ENCODE measurements at places on chromosomes 4 and X. TPM values are rescaled to one million over a fixed set of nuclear protein-coding genes. Genes with fewer than 3 reads are reported as not detected.

- DNase-seq, result no peak
Measured at GRCh38 chr4:132646186-132646585, 502.9 kb upstream of the PCDH10 start.

- DNase-seq, result no peak
Measured at GRCh38 chrX:12930150-12930549, 23.7 kb downstream of the TLR8 start.

- no peak for DNase-seq
Measured at GRCh38 chrX:19924285-19924684, 36.9 kb upstream of the SH3KBP1 start.

DNA sequence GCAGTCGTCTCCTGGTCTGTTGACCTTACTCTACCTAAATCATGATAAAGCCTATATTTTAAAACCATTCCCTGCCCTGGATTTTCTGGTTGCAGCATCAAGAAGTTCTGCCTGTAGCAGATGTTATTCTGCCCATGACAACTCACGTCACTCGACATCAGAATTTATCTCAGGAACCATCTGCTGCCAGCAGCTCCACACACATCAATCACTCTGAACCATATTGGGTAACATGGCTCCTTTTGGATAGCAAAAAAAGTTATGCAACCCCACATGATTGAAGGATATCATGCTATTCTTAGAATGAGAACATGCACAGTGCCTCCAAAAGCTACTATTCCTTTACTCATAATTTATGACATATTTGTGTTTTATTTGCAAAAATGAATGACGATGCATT lies 341.4 kb downstream of the DHRSX start:
- no peak for DNase-seq

CT45A10 gene
- not detected for total RNA-seq

GRCh38 chrX:54786967-54787366 lies 11.1 kb downstream of the ITIH6 start:
- DNase-seq, result no peak

DNA sequence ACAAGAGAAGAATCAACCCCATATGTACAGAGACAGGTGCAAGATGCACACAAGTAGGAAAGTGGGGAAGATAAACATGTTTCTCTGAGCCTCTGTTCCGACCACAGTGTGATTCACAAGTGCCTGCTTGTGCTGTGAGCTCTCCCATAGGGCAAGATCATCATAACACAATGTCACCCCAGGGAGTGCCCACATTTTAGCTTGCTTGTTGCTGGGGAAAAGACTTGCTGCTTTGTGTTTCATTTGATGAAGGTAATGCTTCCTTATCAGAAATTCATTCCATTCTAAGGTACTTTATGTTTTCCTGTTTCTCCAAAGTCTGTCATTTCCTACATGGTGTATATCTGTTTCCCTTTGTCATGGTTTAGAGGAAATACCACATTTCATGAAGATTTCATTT lies 304.5 kb upstream of the DIPK2B start:
- DNase-seq, result no peak

RASGEF1B gene
- total RNA-seq, result not detected

- no peak for DNase-seq
Measured at GRCh38 chr4:23956601-23957364, 66.9 kb upstream of the PPARGC1A start.

GRCh38 chrX:154836163-154836562 lies 1.7 kb upstream of the SMIM9 start:
- no peak for DNase-seq

CFAP97 gene
- 11.8 TPM for total RNA-seq

DNA sequence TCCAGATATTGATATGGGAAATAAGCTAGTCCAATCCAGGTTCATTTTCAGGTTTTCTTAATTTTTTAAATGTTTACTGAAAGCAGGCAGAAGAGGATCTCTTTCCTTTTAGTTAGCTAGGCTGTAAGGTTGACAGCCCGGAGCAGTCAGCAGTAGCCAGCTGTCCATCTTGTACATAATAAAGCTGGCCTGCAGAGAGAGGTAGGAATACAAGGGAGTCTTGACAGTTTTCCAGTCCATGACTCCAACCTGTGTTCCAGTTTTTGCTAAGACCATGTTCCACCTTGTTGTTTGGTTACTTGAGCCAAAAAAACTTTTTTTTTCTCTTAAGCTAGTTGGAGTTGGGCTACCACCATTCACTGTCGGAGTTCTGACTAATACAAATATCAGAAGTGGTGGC lies 402.7 kb upstream of the TEX13C start:
- DNase-seq, result peak; percentile 65

DNA sequence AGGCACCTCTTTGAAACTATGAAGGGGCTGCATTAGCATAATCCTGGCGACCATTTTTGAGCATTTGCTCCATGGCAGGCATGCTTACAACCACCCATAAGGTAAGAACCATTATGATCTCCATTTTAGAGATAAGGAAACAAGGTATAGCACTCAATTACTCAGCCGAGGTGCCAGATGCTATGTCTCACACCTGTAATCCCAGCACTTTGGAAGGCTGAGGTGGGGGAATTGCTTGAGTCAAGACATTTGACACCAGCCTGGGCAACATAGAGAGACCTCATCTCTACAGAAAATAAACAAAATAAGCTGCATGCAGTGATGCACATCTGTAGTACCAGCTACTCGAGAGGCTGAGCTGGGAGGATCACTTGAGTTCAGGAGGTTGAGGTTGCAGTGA lies 43.6 kb downstream of the TIGD4 start:
- DNase-seq, result no peak

DNA sequence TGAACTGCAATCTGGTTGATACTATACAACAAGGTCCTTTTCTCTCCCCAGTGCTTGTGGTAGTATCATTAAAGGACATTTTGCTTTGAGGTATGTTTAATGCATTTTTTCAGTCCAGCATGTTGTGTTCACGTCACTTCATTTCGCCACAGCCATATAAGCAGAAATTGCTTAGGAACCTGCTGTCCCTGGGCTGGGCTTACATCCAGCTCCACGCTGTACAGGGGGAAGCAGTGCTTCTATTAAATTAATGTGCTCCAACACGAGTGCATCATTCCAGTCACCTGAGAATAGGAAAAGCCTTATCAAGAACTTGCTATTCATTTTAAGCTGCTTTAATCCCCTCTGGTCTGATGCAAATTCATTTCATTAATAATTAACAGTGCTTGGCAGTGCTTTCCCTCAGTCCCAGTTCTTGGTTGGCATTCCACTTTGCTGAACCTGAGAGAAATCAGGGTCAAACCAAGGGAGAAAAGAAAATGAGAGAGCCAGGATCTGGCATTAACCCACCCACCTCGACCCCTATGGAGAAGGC lies 47.4 kb upstream of the PTCHD1 start:
- DNase-seq, result peak; percentile 78

DNA sequence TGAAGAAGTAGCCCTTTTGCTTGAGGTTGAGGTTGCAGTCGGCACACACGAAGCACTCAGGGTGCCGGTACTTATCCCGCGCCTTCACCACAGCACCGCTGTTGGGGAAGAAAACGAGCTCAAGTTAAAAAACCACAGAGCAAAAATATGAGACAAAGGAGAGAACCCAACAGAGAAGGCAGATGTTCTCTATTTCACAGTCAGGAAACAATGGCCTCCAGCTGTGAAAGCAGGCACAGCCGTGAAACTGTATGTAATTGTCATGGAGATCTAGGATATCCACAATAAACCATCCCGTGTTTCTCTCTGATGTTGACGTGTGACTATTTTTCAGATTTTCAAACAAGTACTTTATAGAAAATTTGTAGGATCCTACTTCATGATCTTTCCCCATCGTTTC lies 30.9 kb upstream of the CCDC110 start:
- no peak for DNase-seq

GRCh38 chrX:120299928-120300327 lies 11.3 kb downstream of the TMEM255A start:
- no peak for DNase-seq

DNA sequence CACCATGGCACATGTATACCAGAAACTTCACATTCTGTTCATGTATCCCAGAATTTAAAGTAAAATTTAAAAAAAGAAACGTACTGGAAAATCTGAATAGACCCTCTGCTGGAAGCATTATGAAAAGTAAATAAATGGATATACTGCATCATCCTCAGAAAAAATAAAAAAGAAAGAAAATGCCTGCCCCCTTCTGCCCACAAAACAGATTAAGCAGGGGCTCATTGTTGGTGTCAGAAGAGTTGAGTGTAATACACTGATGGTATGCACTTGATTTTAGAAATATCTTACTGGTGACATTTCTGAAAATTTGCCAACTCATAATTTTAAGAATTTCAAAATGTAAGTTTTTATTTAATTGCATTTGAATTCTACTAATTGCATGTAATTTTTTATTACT lies 77.8 kb downstream of the LRP2BP start:
- DNase-seq, result no peak

CFAP47 gene
- total RNA-seq, result not detected

GRCh38 chrX:44529310-44529709 lies 13.3 kb downstream of the FUNDC1 start:
- peak; percentile 51 for DNase-seq

CT55 gene
- not detected for total RNA-seq

DNA sequence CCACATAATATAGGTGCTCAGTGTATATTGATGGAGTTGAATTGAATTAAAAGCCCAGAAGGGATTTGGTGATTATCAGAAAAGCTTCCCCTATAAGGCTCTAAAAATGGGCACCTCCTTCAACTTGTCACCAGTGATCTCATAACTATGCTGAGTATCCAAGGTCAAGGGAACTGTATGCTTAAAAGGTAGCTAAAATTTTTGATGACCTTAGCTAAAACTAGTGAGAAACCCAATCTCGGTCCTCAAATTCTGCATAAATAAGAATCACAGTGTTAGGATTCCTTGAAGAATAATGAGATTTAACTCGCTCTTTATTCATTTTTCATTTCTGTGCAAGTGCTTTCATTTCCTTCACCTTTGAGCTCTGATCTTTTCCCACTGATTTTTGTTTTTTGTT lies 87.7 kb upstream of the AP1S2 start:
- no peak for DNase-seq

- no peak for DNase-seq
Measured at GRCh38 chr4:124703154-124703553, 9.4 kb downstream of the ANKRD50 start.

DNA sequence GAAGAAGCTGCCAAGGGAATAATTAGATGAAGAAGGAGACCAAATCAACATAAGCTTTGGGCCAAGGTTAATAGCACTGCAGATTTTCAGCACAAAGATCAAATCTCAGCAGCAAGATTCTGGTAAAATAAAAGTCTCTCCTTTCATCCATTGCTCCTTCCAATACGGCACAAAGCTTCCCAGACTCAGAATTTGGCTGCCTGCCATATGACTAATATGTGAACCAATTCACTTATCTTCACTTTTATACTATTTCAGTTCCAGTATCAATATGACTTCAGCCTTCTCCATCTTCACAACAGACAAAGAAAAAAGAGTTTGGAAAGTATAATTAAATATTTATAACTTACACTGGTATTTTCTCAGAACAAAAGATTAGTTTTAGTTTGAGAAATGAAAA lies 978.3 kb upstream of the GRID2 start:
- no peak for DNase-seq

DNA sequence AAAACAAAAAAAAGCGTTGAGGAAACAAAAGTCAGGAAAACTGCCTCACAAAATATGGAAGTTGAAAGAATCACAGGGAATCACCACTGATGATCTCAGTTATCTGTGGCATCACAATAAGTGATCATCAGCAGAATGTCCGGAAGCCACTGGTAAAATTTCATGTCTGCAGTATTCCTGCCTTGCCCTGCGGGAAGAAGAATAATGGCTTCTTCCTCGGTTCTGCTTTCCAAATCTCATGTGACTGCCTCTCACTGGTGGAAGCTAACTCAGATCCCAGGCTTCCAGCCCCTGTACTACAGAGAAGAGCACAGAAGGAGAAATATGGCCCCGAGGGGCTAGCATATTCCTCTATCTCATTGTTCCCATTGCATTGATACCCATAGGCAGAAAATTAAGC lies 12.7 kb upstream of the ZNF330 start:
- no peak for DNase-seq

DNA sequence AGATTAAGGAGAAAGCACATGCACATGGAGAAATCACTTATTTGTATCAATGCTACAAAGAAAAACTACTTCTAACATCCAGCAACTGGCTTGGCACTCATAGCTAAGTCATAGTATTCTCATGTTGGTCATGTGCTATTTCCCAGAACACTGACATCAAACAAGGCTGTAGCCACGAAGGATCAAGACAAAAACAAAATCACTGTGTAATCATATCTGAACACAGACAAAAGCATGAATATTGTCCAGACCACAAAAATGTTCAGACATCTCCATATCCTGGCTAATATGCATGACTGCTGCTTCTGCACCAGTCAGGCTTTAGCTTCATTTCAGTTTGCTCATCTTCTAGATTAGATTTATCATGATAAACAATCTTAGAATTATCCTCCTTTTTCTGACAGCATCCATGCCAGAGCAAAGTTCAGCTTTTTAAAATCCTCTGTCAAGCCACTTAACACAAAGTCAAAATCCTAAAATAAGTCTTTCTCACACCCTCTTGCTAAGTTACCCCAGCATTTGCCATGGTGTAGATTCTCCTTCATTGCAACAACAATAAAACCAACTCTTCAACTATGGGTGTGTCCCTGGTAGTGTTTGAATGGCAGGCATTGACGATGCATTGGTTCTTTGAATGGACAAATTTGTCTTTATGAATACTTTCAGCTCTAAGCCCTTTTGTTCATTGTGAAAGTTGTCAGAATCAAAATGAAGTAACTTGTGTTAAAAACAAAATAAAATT lies 39.1 kb upstream of the NPFFR2 start:
- no peak for DNase-seq

Data from G401 (cell line).